Caudate nucleus (tissue), 63 donors: ENCODE measurements at places on chromosomes 16 and 17.

GRCh38 chr17:43940630-43941029 is 1.6 kb downstream of the PPY start:
- DNase-seq, result no peak

DNA sequence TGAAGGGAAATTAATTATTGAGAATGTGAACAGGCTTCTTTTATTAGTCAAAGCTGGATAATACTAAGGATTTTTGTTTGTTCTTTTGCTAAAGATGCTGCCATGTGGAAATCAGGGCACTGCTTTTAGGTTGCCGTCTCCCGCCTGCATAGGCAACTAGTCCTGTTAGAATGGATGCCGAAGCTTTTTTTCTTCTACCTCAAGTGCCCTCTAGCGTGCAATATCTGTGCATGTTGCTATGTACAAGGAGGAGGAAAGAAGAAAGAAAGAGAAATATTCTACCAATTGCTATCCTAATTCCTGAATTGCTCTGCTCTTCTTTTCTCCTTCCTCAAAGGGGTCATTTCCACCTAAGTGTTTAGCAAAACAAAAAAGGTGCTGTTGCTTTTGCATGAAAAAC is 5.2 kb upstream of the CDH8 start:
- DNase-seq, result peak; percentile 29

GRCh38 chr16:17970816-17971331 is 365.7 kb downstream of the NPIPA8 start:
- no peak for DNase-seq

- DNase-seq, result no peak
Observed at GRCh38 chr17:58310511-58311428, 17.8 kb downstream of the TSPOAP1 start.

- no peak for DNase-seq
Observed at GRCh38 chr17:8159032-8159400, 3.7 kb downstream of the VAMP2 start.

- no peak for DNase-seq
Observed at GRCh38 chr17:83076938-83077337, 2.5 kb upstream of the METRNL start.

- no peak for DNase-seq
Observed at GRCh38 chr16:86353948-86354347, 156.4 kb upstream of the FOXF1 start.
